Retina (tissue), 1 donor: ENCODE measurements at places on chromosomes 12 and 14.

GRCh38 chr12:26037615-26038220 is 79.2 kb downstream of the RASSF8 start:
- no peak for DNase-seq

DNA sequence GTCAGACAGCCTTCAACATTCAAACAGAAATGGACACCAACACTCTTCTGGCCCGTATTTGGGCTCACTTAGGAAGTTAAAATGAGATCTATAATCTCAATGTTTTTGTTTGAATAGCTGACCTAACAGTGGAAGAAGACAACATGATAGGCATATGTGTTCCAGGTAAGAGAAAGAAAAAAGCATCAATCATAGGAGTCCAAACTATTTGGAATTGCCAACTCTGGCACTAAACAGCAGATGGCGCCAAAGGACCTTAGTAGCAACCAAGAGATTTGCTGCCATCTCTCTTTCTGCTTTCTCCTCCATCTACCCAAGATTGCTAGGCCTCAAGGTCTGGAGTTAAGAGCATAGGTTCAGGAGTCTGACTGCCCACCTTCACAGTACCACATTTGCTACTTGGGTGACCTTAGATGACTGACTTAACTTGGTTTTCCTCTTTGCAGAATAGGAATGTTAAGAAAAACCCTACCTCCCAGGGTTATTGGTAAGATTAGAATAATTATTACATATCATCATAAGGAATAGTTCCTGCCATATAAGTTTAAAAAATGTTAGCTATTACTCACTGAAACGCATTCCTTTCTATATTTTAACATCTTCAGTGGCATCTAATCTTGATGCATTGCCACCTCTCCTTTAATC is 30.2 kb downstream of the PEX5 start:
- DNase-seq = peak; percentile 66

- DNase-seq = no peak
Observed at GRCh38 chr12:94225506-94225905, 77.1 kb downstream of the PLXNC1 start.

DNA sequence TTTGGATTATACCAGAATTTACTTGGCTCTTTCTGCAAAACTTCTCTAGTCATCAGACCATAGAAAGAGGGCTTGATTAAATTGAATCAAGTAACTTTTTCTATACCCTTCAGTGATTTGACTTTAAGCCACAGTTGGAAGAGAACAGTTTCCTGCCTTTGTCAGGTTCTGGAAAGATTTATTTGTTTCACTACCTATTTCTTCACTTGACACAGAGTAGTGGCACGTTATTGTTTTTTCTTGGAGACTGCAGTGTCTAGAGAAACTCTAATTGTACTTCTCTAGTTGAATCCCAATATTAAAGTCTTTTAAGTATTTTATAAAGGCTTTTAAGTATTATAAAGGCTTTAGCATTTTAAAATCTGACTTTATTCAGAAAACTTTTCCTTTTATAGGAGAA is 138.1 kb downstream of the TMEM117 start:
- no peak for DNase-seq

- DNase-seq = no peak
Observed at GRCh38 chr14:67410313-67410712, 1.7 kb downstream of the PLEK2 start.

DNA sequence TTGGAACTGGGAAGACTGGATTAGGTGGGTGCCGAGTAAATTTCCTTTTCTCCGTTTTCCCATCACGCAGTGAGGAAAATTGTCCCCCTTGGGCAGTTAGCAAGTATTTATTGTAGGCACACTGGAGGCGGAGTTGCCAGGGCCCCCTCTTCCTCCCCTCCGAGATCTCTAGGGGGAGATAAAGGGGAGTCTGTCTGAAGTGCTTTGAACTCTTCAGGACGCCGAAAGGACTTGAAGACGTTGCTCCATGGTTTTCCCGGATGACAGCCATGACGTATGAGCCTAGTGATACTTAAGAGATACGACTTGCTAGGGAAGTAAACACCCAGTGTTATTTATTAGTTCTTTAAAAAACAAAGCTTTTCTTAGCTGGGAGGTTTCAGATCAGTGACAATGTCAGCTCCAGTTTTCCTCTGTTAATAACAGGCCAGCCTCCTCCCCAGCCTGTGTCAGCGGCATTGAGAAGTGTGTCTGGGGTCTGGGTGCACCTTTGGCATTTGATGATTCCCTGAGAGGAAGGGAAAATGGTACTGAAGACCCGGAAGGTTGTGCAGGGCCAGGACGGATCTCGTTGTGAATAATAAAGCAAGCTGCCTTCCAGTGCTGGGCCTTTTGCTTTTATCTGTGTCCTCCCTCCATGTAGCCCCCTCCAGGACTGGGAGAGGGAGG is 78.7 kb downstream of the TSPAN9 start:
- DNase-seq = no peak

GRCh38 chr14:94393474-94393873 is 5.1 kb upstream of the SERPINA1 start:
- DNase-seq = no peak

DNA sequence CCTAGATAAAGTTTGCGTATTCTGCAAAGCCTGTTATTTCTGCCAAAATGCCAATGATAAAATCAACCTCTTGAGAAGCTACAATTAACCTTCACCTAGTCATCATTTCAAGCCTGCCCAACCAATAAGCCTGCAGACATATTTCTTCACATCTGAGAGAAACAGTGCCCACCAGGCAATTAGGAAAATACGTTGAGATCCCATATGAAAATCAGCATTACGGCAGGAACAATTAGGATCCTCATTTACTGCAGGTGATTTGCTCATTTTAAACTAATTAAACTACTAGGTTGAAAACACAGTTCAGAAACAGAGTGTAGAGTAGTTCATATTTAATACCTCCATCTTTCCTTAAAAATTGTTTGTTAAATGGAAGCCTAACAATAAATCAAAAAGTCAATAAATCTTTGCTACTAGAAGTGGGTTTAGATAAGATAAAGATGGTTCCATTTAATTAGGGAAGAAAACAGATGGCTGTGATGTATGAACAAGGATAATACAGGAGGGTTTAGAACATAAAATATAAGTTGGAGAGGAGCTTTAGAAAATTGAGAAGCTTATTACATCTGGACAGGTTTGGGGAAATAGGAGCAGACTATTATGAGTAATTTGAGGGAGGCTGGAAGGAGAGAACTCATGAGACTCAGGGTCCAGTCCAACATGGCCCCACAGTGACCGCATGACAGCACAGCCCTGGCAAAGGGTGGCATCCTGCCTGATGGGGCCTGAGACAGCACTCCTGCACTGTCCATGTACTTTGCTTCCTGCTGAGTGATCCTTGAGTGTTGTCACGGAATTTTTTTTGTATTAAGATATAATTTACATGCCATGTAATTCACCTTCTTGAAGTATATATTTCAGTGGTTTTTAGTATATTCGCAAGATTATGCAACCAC is 26.9 kb upstream of the PYGL start:
- no peak for DNase-seq

DNA sequence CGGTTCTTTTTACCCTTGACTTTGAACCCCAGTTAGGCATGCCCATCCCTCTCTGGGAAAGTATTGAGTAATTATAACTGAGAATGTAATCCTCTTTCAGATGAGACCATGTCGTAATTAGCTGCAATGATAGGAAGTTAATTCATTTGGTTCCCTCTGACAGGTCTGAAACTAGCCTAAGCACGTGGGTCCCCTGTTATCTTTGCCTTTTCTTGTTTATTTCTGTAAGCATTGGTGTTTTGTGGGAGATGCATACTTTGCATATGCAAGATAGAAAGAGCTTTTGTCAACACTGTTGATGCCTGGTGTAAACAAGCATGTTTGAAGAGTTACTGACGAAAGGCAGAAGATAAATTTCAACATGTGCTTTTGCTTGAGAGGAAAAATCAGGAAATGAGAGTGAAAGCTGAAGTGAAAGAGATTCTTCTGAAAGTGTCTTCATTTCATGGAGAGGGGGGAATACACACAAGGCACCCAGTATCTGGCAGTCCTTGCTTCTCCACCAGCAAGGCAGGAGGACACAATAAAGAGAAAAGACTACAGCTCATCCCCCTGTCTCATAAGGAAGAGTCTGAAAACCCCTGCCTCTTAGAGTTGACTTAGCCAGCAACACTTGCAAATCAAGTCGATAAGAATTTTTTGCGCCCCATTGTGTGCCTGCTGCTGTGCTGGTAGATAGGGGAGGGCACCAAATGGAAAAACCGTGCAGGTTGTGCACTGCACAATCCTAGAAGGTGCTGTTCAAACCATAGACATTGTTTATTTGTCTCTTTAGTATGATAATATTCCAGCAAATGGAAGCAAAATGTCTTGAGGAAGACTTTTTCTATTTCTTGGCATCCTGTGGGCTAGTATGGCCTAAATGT is 77.8 kb downstream of the SLC24A4 start:
- DNase-seq = no peak

- DNase-seq = no peak
Observed at GRCh38 chr12:45336331-45336730, 120.4 kb downstream of the ANO6 start.

DNA sequence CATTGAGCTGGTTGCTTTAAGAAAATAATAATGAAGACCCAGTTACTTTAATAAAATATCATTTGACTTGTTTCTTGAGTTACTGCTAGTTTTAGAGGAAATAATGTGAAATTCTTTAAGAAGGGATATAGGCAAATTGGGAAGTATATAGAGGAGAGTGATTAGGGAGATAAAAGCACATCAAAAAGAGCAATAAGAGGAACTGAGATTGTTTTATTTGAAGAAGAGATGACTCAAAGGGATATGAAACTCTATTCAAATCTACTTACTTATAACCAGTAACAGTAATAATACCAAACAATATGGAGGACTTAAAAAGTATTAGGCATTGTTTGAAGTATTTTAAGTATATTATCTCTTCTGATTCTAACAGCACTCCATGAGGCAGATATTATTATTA is 37.1 kb downstream of the LRRK2 start:
- no peak for DNase-seq

DNA sequence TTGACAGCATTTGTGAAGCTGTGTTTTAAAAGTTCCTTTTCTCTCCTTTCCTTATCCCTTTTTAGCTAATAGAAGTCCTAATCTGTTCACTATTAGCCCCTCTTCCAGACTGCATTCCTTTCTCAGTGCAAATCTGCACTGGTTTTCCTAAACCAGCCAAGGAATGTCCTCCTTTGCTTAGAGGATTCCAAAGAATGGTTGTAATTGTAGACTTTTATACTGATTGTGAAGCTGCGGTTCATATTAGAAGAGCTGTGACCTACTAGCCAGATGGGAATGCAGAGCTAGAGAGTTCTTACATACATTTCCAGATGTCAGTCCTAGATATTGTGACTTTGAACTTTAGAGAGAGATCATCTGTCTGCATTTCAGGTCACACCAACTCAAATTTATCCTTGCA is 79.8 kb downstream of the MYRFL start:
- DNase-seq = no peak

GRCh38 chr14:78403278-78403815 is 233.2 kb downstream of the NRXN3 start:
- peak; percentile 28 for DNase-seq

DNA sequence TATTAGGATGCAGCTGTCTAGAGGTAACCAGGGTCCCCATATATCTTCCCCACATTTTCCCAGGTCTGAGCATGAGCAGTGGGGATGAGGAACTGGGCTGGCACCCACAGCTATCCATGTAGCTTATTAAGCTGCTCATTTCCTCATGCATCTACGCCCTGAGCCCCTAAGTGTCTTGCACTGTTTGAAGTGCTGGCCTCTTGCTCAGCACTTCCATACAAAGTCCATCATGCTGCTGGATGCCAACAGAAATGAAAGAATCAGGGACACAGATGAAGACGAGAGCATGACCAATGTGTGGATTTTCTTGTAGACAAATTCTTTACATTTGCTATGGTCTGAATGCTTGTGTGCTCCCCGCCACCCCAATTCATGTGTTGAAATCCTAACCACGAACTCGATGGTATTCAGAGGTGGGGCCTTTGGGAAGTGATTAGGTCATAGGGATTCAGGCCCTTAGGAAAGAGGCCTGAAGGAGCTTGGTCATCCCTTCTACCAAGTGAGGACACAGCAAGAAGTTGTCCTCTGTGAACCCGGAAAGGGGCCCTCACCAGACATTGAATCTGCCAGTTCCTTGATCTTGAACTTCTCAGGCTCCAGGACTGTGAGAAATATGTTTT is 54.5 kb downstream of the C12orf75 start:
- DNase-seq = no peak

GRCh38 chr12:107992870-107993451 is 136.1 kb upstream of the WSCD2 start:
- no peak for DNase-seq

GRCh38 chr14:64958743-64959142 is 13.4 kb downstream of the RAB15 start:
- DNase-seq = no peak

- DNase-seq = no peak
Observed at GRCh38 chr12:56299308-56299852, 750 bp downstream of the CS start.

DNA sequence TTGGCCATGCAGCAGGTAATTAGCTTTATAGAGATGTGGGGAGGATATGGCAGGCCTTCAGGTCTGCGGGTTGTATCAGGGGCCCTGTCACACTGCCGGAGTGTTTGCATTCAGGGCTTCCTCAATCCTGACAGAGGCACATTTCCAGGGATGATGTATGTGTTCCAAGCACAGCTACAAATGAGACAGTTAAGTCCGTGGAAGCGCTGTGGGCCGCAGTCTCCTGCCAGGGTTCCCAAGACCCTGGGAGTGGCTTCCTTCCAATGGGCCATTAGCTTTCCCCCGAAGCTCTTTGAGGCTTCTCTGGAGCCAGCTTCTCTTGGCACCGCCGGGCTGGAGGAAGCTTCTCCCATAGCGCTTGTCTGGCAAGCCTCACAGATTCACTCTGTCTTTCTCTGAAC is 1524.7 kb upstream of the TMEM132C start:
- peak; percentile 65 for DNase-seq

GRCh38 chr12:16269946-16270345 is 7.5 kb downstream of the SLC15A5 start:
- DNase-seq = no peak

GRCh38 chr12:109723311-109723881 is 9.8 kb downstream of the FAM222A start:
- no peak for DNase-seq

DNA sequence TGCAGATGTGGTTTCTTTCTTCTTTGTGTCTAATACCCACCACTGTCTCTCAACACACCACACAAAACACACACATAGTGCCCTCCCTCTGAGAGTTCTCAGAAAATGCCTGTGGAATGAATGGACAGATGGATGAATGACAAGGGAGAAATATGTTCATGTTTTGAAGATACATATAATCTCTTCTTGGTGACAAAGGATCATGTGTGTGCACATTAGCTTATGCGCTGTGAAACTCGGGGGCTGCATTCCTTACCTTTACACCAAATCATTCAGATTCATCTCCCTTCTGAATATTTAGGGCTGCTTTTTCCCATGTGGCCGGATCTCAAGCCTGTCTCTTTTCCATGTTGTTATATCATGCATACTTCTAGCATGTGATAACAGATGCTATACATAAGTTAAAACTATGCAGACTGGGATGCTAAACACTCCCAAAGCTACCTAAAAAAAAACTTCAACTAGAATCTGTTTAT is 111.4 kb downstream of the EPS8 start:
- no peak for DNase-seq
